ENCODE measurements at places on chromosomes 2 and 18.

GRCh38 chr2:71706836-71707235 lies 253.5 kb downstream of the DYSF start:
- DNase-seq = no peak

GRCh38 chr2:47560107-47560819 lies 157.3 kb downstream of the MSH2 start:
- DNase-seq = no peak

DNA sequence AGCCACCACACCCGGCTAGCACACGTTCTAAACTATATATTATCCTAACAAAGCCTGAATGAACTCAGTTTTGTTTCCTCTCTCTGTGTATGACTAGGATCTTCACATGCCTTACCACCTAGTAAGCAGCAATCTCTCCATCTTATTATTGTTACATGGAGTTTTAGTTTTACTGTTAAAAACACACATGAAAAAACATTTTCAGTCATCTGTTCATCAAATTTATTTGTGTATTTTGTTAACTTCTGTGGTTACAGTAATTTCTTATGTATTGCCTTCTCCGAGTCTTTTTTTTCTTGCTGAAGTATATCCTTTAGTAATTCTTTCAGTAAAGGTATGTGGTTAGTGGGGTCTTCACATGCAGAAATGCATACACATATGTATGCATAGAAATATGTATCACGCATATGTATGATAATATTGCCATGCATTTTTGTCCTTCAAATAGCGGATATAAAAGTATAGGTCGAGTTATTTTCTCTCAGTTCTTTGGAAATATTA lies 31.4 kb downstream of the ANO7 start:
- DNase-seq = no peak

DNA sequence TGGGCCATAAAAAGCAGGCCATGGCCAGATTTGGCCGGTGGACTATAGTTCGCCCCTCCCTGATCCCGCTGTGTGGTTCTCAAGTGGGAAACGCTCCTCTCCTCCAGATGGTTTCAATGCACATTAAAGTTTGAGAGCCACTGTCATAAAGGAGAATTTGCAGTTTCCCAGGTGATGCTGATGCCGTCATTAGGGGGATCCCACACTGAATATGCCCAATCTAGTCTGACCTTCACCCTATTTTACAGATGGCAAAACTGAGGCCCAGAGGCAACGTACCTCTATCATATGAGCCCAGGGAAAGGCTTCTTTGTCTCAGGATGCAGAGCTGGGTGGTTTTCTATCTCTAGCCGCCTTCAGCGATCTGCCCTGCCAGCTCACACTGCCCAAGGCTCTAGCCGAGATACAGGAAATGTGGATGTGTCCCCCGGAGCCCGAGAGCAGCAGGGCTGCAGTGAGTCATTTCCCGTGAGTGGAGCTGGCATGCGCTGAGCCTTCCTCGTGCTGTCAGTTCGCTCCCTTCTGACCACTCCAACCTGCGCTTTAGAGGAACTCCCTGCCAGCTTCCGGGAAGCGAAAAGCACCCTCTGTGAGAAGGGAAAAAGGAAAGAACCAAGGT lies 116.2 kb downstream of the SMAD7 start:
- no peak for DNase-seq

DNA sequence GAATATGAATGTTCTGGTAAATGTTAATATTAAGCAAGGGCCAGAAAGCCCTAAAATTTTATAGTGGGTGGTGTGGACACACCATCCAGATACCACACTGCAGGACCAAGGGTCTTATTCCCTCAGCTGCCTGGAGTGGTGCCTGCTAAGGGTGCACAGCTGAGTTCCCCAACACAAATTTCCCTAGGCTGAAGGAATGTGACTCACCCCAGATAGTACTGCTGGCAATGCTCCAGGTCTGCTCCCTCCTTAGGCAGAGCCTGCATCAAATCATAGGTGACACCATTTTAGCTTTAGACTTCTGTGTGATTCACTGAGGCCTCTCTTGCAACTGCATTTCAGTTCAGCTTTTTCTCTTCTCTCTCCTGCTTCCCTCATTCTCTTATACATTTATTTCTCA lies 321.1 kb downstream of the SATB2 start:
- DNase-seq = no peak

DNA sequence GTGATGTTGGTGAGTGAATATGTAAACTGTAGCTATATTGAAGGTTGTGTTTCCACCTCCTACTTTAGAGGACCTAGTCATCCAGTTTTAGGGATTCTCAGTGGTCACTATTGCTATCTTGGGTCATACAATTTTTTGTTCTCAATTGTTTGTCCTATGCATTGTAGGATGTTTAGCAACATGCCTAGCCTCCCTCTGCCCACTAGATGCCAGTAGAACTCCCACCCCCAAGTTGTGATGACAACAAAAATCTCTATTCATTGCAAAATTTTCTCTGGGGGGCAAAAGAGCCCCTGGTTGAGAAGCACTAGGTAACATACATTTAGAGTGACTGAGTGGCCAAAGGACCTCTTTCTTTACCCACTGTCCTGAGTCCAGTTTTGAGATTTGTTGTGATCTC lies 87.3 kb downstream of the LRRTM4 start:
- DNase-seq = no peak

GRCh38 chr18:48021273-48021914 lies 90.9 kb upstream of the SMAD2 start:
- no peak for DNase-seq

DNA sequence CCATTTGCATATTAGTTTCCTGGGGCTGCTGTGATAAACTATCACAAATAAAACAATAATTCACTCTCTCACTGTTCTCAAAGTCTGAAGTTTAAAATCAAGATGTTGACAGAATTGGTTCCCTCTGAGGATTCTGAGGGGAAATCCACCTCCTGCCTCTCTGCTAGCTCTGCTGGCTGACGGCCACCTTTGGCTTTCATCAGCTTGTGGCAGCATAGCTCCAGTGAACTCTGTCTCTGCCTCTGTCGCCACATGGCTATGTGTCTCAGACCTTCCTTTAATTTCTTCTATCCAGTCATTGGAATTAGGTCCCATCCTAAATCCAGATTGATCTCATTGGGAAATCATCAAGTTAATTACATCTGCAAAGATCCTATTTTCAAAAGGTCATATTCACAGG lies 38.9 kb upstream of the TRIM43 start:
- no peak for DNase-seq

DNA sequence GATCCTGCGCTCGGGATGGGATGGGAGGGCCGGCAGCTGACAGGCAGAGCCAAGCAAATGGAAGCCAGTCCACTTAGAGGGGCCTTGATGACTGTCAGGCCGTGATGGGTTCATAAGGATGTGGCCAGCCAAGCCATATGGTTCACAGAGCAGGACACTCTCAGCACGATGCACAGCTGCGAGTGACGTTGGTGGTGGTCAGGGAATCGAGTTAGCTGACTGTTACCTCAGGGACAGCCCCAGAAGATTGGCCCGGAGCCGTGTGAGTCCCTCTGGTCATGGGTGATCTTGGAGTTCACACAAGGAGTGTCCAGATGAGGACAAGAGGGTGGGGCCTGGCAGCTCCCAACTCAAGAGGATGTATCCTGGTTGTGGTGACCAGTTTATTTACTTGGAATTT lies 70.2 kb downstream of the TPGS2 start:
- no peak for DNase-seq

DNA sequence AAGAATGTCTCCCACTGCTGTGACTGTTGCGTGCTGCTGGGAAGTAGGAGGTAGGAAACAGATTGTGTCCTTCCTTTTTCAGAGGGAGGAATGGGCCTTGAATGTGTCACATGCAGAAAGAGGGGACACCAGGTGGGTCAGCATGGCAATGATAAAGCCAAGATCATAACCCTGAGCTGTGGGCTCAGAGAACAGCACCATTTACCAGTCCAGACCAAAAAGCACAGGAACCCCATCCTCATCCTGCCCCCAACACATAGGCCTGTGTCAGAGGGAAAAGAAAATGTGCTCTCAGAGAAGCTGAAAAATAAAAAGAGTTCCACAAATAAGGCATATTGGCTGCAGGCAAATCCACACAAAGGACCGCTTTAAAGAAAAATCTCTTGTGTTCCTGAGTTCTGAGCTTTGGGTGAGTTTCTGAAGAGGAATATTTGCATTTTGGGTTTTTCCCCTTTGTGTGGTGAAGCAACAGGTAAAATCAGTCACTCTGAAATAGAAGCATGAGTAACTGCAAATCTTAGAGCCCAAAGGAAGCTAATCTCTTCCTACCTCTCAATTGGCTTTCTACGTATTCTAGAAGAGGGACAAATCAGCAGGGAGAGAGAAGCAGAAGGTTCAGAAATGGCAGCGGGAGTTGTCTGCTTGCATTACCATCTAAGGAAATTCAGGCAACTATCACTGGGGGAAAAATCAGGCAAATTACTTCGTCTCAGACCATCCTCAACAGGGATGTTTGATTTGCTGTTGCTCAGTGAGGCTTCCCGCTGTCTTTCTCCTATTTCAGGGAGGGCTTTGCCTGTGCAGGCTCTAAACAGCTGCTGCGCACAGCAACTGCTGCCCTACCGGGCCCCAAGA lies 106.8 kb downstream of the BCL11A start:
- no peak for DNase-seq

DNA sequence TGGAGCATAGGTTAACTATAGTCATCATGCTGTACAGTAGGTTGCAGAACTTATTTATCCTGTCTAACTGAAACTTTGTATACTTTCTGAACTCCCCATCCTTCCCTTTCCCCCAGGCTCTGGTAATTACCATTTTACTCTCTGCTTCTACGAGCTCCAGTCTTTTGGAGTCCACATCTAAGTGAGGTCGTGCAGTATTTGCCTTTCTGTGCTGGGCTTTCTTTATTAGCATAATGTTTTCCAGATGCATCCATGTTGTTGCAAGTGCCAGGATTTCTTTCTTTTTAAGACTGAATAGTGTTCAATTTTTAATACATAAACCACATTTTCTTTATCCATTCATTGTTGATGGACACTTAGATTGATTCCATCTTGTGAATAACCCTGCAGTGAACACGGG lies 464.1 kb downstream of the TGIF1 start:
- no peak for DNase-seq

DNA sequence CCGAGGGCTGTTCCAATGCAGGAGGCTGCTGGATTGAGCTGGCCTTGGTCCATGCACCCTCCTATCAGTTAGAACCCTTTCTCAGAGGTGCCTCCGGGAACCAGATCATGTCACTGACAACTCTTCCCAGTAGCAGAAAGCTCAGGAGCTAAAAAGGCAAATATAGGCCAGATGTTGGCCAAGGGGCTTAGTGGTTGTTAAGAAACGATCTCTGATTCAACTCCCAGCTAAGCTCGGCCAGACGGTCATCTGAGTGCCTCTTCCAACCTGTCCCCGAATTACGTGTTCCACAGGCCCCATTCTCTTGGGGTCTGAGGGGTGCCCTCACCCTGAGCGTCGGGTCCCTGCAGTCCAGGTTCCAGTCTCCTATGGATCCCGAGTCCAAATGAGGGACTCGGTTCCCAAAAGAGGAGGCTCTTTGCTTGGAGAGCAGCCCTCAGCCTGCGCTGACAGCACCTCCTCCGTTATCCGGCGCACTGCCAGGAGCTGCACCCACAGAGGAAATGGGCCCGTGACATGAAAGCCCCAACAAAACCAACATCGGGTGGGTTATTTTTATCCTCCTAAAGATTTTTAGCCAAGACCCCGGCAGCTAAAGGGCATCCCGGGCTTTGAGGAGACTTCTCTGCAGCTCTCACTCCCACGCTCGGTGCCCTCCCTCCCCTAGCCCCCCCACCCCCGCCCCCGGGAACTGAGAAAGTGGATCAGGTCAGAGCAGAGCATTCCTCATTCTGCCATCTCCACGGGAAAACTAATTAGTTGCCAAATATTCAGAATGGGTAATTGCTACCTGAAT lies 106.6 kb upstream of the ID2 start:
- DNase-seq = no peak

DNA sequence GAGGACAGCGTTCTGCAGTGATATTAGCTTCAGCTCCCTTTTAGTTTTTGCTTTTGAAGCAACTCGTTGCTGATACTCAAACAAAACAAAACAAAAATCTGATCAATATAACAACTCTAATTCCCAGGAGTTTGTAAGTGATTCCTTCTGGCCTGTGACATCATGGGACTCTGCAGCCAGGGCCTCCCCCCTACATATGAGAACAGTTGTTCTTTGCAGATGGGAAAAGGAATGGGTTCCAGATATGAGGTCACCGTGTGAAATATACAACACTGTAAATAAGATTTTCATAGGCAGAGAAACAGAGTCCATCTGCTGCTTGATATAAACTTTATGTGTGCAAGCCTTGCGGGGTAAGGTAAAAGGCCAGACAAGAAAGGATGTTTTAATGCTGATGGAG lies 56.7 kb downstream of the DIS3L2 start:
- DNase-seq = no peak

DNA sequence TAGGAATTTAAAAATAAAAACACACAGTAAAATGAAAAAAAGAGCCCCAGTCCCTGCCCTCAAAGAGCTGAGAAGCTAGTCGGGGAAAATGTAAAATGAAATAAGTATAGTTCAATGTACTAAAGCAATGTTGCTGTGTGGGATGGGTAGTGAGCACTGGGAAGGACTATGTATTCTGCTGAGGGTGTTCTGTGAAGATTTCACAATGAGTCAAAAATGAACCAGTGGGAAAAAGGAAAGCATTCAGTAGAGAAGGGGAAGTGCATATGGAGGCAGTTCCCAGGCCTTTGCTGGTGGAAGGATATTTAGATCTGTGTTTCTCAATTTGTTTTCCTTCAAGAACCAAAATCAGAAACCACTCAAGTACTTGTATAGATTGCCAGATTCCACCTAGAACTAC lies 1094.7 kb upstream of the KLHL29 start:
- no peak for DNase-seq

- DNase-seq = no peak
Observed at GRCh38 chr2:238027058-238027457, 33.7 kb upstream of the SCLY start.

GRCh38 chr2:2686222-2686621 lies 355.1 kb upstream of the MYT1L start:
- no peak for DNase-seq

DNA sequence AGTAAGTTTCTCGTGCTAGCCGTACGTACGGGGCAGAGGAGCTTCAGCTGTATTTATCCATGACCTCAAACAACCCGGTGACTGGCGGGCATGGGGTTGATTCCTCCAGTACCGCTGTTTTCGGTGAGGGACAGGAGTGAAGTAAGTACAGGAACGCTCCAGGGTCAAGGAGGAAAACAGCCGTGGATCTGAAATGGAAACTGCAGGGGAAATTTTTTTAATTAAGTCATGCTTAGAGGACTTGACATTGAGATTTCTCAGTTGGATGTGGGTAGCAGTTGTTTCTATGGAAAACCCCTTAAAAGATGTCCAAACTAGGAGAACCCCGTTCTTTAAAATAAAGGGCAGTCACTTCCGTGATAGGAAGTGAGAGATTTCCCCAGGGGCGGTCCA lies 1.2 kb downstream of the RAB12 start:
- no peak for DNase-seq

GRCh38 chr2:61763605-61764034 lies 90.2 kb downstream of the FAM161A start:
- peak; percentile 33 for DNase-seq

Data from iPS DF 6.9 (cell line).